ENCODE measurements at places on chromosomes 2 and 18.

GRCh38 chr2:239814116-239814860, 210.9 kb downstream of the NDUFA10 start:
- no peak for DNase-seq

DNA sequence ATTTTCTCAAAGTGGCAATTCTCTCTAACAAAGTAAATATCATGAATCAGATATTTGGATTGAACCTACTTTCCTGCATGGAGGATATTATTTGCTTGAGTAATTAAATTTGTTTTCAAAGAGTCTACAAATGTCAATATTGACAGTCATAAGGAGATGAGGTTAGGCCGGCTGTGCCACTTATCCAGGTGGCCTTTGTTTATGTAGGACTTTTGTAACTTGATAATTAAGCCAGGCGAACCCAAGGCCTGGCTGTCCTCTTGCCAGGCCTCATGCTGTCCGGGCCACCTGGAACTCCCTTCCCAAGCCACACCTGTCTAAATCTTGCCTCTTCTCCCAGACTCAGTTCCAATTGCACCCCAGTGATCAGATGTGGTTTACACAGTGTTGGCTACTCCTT, 255.2 kb downstream of the ACKR3 start:
- DNase-seq: no peak

GRCh38 chr2:95569170-95569569, 22.6 kb upstream of the TRIM43 start:
- DNase-seq: no peak

- no peak for DNase-seq
Measured at GRCh38 chr2:56985609-56986008, 801.8 kb downstream of the CCDC85A start.

GRCh38 chr2:38748943-38749804, 2.0 kb downstream of the SRSF7 start:
- DNase-seq: no peak

DNA sequence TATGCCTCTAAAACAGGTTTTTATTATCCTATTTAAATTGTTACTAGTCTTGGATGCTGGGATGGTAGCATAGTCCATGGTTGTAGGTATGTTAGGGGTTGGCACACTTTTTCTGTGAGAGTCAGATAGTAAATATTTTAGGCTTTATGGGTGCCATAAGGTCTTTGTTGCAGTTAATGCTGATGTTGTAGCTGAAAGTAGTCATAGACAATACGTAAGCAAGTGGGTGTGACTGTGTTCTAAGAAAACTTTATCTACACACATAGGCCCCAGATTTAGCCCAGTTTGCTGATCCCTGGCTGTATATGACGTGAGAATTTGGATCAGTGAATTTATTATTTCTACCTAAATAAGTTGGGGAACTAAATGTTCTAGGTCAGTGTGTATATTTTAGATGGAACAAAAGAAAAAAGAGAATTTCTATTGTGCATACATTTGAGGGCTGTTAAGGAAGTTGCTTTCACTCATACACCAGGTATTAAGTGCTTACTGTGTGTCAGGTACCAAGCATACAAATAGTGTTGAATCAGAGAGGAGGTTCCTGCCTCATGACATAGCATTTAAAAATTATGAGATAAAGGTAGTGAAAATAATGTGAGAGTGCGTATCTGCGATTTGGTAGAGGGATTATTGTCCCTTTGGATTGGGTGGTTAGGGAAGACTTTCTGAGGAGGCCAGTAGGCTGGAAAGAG, 39.4 kb downstream of the AGFG1 start:
- DNase-seq: no peak

DNA sequence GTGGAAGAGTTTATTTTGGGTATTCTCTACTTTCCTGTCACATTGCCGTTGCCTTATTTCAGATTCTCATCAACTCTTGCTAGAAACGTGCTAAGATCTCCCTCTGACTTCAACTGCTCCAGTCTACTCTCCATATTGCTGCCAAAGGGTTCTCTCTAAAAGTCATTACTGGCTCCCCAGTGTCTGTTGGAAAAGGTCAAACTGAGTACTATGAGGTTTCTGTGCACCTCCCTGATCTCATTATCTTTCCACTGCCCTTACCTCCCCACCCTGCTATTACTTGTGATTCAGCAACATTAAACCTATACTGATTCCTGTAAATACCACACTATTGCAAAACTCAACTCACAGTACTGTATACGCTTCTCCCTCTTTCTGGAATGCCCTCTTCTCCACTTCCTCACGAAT, 1.9 kb upstream of the KRCC1 start:
- no peak for DNase-seq

DNA sequence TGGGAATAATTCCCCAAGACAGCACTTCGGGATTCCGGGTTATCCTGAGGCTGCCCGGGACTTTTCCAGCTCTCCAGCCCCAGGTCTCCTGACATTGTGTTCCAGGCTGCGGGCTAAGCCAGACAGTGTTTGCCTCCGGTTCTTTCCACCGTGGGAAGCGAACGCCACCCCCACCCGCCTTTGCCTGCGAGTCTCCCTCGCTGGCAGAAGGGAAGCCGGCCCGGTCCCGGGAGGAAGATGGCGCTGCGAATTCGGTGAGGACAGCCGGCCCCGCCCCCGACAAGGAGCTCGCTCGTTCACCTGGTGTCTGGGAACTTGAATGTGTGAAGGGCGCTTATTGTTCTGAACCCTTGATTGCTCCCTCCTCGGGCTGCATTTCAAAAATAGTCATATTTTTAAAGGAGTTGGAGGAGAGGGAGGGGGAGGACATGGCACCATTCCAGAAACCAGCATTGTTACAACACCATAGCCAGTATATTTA, 2.9 kb downstream of the LRATD1 start:
- no peak for DNase-seq

DNA sequence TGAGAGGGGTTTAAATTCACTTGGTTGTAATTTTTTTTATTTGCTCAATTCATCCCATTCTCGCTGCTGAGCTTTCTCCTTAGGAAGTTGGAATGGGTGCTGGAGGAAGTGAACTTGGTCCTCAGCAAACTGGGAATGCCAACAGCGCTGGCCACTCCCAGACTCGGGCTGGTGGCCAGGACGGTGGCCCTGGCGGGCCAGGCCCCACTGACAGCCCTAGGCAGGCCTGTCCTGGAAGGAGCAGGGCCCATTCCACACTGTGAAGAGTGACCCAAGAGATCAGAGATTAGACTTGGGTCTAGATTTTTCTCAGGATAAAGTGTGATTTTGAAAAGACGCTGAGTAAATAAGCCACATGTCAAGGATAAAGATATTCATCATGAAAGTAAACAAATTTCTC, 132.7 kb downstream of the HDAC4 start:
- no peak for DNase-seq

- no peak for DNase-seq
Measured at GRCh38 chr2:223114170-223114569, 62.2 kb downstream of the KCNE4 start.

- no peak for DNase-seq
Measured at GRCh38 chr2:181787310-181788048, 104.1 kb upstream of the ITPRID2 start.

DNA sequence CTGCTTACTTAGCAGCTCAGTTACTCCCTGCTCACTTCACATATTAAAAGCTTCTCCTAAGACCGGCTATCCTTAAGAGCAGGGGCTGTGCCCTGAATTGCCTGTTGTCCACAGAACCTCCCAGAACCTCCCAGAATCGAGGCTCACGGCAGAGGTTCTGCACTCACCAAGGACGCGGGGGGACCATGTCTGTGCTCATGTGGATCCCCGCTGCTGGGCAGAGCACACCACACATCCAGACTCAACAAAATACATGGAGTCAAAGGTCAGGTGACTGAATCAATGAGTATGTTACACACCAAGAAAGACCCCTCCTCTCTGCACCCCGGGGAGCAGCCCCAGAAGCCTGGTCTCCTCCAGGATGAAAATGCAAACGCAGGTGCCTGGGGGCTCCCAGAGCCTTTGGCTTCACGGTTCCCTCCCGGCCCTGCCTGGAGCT, 149.0 kb downstream of the MBP start:
- no peak for DNase-seq

- DNase-seq: no peak
Measured at GRCh38 chr2:190180313-190181122, 118.0 kb upstream of the MSTN start.

GRCh38 chr2:230751062-230751461, 38.4 kb downstream of the CAB39 start:
- DNase-seq: no peak

DNA sequence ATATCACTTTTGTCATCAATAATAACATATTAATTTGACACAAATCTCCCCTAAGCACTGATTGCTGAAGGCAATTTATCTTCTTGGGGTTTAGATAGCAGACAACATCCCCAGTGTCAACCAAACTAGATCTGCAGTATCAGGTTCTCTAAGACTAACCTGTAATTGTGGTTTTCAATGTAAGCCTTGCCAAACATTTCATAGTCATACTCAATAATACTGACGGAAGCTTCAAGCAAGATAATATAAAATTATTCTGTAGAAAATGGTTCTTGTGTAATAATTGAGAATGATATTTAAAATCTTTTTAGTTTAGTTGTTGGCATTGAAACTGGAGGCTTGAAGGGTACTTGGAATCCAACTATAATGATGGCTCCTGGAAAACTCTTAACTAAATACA, 186.3 kb downstream of the RIT2 start:
- no peak for DNase-seq

DNA sequence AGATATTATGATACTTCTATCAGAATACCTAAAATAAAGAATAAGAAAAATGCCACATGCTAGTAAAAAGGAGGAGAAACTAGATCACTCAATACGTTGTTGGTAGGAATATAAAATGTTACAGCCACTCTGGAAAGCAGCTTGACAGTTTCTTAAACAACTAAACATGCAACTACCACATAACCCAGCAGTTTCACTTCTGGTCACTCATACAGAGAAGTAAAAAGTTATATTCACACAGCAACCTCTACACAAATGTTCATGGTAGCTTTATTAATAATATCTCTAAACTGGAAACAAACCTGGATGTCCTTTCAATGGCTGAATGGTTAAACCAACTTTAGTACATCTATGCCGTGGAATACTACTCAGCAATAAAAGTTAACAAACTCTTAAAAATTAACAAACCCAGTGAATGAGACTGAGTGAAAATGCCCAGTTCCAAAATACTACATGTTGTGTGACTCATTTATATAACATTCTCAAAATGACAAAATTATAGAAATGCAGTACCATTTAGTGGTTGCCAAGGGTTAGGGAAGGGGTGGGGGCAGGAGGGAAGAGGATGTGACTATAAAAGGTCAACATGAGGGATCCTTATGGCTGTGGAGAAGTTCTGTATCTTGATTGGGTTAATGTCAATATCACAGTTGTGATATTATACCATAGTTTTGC, 124.1 kb downstream of the MMADHC start:
- no peak for DNase-seq

GRCh38 chr18:61738488-61738887, 154.3 kb downstream of the RNF152 start:
- DNase-seq: no peak

- DNase-seq: no peak
Measured at GRCh38 chr18:78526275-78526674, 453.3 kb upstream of the SALL3 start.

DNA sequence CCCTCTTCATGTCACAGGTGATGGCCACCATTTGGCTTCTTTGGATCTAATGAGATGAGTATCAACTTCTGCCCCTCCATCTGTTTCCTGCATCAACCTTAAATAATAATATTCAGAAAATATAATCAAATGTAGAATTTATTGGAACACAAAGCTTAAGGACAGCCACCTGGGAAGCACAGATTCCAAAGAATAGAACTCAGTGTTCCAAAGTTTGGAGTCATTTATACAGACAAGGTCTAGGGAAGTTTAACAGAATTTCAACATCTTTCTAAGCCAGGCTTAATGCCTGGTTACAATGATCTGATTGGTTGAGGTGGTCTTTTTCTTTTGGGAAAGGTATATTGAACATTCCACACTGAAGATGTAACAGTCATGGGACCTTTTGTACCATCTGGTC, 218.0 kb upstream of the PIEZO2 start:
- DNase-seq: no peak

- no peak for DNase-seq
Measured at GRCh38 chr2:237118025-237118424, 32.3 kb downstream of the COPS8 start.

DNA sequence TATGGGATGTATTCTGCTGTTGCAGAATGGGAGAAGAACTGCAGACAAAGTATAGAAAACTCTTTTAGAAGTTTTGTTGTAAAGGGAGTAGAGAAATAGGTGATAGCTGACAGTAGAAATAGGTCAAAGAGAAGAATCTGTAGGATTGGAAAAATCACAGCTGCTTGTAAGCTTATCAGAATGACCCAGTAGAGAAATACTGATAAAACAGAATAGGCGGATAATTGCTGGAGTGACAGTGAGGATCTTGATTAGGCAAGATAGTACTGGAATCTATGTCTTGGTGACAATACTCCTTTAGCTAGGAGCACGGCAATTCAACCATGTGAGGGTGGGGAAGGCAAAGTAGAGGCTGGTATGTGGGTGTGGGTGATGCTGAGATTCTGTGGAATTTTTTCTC, 4.5 kb upstream of the SMAD4 start:
- DNase-seq: no peak

DNA sequence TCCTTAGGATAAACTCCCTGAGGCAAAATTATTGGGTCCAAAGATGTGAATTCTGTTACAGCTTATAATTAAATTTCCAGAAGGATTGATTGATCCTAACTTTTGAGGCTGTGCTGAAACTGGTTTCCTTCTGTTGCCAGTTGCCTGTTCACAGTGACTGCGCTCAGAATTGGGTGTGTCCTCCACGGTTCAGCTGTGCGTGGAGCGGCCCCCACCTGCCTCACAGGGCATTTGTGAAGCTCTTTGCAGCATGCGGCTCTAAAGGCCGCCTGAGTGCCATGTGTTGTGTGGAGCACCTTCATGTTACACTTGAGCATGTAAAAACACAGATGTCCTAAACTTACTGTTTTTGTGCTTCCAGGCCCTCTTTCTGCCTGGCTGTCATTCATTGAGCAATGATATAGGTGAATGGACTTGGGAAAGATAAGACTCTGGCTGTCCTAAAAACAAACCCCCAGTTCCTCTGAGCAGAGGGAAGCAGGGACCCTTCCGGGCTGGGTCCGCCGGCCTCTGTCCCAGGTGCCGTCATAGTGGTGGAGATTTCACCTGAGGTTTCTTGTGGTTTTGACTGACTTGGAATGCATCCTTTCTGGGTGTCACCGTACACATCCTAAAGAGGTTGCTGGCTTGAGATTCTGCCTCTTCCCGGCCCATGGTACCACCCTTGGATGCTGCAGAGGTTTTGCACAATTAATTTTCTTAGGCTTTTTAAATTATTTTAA, 173.6 kb downstream of the LDLRAD4 start:
- no peak for DNase-seq

- no peak for DNase-seq
Measured at GRCh38 chr2:129816813-129817574, 162.5 kb upstream of the RAB6C start.

GRCh38 chr2:201949181-201949926, 84.3 kb upstream of the FZD7 start:
- DNase-seq: no peak
